ENCODE measurements at places on chromosomes 16 and 17. TPM values are rescaled to one million over a fixed set of nuclear protein-coding genes. Genes with fewer than 3 reads are reported as not detected.

Gene C16orf92
- not detected for polyA plus RNA-seq

Gene GNGT2
- polyA plus RNA-seq = 0.45 TPM

Gene EVI2A
- polyA plus RNA-seq = 0.49 TPM

Gene CDRT4
- 5.9 TPM for polyA plus RNA-seq

Gene CCT6B
- 2.8 TPM for polyA plus RNA-seq

Gene PPY
- polyA plus RNA-seq = not detected

Gene TNFRSF17
- not detected for polyA plus RNA-seq

Measured in BJ (cell line).